Iris pigment epithelial cell (primary cell): ENCODE measurements at places on chromosomes 5 and 9.

- DNase-seq: no peak
Measured at GRCh38 chr9:82356871-82357270, 368.3 kb downstream of the SPATA31D1 start.

GRCh38 chr5:98807806-98808205 lies 34.3 kb downstream of the RGMB start:
- no peak for DNase-seq

DNA sequence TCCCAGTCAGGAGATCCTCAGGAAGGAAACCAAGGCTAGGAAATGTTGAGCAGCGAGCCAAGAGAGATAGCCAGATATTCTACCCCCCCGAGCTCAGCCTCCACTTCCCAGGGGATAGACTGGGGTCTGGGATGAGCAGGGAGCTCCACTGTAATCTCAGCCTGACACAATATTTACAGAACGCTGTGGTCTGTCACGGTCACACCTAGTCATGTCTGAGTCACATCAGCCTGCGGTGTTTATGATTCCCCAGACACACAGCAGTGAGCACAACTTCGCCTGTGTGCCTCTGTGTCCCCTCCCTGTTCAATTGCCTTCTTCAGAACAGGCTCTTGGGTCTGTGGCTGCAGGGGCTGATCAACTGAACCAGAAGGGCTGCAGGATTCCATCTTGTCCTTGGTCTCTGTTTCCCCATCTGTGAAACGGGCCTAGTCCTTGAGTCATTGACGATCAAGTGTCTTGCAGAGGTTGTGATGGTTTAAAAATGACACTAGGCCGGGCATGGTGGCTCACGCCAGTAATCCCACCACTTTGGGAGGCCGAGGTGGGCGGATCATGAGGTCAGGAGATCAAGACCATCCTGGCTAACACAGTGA lies 8.6 kb upstream of the PRRX2 start:
- peak; percentile 55 for DNase-seq

DNA sequence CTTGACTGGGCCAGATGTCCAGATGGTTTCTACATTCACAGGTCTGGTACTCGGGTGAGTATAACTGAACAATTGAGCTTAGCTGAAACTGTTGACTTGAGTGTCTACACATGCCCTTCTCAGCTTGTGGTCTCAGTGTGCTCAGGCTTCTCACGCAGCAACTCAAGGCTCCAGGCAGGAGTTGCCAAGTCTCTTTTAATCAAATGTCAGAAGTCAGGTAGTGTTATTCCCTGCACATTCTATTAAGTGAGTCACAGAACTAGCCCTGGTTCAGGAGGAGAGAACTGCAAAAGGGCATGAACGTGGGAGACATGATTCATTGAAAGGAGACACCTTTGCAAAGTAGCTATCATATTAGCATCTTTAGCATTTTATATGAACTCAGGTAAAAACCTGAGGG lies 199.3 kb upstream of the ACTBL2 start:
- DNase-seq: peak; percentile 78

DNA sequence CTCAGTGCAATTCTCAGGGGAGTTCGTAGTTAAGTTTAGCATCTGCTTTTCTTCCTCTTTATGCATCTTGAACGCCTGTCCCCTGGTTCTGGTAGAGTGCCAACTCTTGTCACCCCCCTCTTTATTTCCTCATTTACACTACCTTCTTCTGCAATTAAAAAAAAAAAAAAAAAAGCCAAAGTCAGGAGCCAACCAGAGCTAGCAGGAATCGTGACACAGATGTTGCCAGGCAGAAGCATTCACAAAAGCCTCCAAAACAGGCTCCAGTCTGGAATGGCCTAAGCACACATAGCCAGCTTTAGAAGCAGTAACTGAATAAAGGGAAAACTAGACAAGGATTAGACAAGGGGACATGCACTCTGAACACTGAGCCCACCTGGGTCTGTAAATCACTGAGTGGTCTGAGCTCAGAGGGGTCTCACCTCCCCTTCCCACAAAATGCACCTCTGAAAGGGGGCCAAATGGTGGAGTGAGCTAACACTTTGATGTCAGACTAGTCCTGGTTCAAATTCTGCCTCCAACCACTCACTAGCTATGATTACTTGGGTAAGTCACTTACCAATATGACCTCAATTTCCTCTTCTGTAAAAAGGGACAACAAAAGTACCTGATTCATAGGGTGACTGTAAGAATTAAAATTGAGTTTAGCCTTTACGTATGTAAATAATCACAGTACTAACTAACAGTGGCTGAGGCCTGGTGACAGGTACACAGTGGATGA lies 2.0 kb downstream of the CD74 start:
- DNase-seq: peak; percentile 71

DNA sequence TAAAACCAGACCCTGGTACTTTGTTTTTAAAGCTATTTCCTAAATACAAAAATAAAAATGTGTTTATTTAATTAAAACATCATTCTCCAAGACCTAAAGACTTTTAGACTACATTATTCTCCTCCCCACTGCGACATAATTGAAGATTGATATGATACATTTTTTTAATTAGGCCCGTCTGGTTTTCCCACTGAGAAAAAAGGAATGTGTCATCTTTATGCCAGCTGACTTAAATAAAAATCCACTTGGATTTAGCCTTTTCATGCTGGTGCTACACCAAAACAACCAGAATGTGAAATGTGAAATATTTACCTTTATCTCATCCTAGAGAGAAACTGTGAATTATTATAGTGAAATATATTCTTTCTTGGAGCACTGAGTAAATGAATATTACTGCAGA lies 155.5 kb upstream of the PPP1R2B start:
- no peak for DNase-seq

- DNase-seq: peak; percentile 40
Measured at GRCh38 chr9:76619640-76620039, 144.6 kb upstream of the PCA3 start.

DNA sequence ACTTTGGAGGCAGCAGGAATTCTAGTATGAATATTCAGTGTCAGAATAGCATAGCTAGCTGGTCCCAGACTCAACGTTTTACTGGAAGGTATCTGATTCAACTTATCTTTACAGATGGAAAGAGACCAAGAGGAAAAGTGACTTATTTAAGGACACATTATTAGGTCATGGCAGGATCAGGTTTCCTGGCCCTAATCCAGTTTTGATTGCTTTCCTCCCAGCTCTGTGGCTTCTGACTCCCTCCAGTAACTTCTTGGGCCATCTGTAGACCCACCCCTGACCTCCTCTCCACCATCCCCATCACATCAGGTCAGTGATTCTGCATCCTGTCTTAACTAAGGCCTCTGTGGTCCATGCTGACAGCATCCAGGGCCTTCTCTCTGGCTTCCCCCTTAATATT lies 38.4 kb downstream of the SH3TC2 start:
- peak; percentile 29 for DNase-seq

GRCh38 chr9:928363-929042 lies 48.0 kb upstream of the DMRT3 start:
- DNase-seq: no peak

DNA sequence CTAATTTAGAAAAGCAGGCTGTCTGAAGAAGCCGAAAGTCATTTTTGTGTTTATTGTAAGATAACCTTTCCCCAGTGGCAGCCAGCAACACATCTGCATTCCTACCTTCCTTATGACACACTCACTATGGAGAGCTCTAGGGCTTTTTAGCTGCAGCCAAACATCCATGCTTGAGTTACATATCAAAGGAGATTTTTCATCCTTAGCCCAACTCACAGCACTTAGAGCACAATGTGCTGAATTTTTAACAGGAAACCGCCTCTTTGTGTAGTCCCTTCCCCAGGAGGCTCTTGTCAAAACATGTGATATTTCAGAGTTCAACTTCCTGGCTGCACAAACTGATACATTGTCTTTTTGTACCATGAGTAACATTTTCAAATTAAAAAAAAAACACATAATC lies 379.2 kb downstream of the CTNND2 start:
- DNase-seq: no peak

DNA sequence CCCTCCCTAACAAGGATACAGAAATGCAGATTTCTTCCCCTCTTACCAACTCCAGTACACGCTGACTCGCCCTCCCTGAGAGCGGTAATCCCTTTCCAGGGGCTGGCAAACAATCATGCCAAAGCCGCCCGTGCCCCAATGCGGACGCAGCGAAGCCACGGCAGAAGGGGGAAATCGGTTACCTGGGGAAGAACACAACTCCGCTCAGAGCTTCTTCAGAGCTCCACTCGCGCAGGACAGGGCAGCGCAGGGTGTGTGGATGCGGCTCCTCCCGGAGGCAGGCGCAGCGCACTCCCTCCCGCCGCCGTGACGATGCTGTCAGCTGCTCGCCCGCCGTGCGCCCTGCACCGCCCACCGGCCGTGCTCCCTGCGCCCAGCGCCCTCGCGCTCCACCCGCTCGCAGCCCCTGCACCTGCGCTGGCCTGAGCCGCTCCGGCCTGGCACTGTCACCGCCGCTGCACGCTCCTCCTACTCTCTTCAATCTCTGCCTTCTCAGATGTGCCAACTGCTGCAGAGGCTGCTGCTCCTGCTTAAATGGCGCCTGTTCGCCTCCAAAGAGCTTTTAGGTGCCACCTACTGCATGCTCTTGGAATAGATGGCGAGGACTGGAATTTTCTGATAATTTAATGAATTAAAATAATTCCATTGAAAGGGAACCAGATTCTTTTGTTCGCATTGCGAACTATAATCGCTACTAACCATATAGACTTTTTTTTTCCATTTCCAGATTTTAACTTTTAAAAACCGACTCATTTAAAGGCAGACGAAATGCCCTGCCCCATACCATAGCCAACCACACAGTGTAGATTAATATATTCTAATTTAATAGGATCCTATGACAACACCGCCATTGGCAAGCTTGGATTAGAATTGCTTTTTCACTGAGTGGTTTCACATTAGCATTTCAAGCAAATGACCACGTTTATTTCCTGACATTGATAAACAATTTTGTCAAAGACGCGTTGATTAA lies at the start of gene DIRAS2:
DIRAS2 (minus strand) TSS at position 255 of the 970 bp plus-strand sequence. CDS start 28,997 bp downstream, outside the sequence.
- DNase-seq: peak; percentile 50

GRCh38 chr5:149011084-149011483 lies 51.8 kb downstream of the SH3TC2 start:
- DNase-seq: no peak

- no peak for DNase-seq
Measured at GRCh38 chr9:2321523-2322148, 300.0 kb upstream of the VLDLR start.

DNA sequence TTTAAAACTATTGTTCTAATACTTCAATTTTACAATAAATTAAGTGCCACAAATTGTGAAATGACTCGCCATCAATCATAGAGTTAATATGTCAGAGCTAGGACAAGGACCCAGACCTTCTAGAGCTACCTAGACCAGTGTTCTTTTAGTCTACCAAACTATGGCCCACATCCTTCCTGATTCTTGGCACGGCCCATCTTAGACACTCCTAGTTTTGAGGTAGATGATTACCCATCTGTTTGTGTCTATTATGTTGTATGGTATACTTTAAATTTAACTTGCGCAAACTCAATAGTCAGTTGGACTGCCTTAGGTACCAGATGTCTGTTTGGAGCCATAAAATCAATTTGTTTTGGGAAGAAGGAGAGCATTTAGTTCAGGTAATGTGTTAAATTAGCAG lies 17.5 kb downstream of the CDC26 start:
- DNase-seq: no peak

DNA sequence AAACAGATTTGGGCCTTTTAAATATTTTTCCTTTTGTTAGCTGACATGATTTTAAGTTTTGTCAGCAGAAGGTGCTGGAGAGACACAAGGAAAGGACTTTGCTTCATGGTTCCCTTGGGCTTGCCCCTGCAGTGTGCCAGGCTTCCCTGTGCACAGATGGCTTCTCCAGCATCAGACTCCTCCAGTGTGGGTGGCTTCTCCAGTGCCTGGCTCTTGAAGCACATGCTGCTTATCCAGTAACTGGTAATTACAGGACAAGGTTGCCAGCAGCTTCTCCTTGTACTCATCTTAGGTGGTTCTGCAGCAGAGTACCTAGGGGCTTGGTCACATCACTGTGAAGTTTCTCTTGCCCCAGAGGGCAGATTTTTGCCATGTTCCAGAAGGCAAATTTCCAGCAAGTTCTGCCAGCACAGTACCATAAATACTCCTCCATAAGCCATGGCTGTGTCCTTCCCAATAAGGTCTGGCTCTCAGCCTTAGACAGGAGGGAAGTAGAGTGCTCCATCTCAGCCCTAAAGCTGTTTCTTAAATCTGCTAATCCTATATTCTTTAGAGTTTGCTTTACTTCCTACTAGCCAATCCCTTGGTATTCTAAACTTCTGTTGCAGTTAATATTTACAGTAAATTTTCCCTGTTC lies 62.4 kb downstream of the PJA2 start:
- no peak for DNase-seq

DNA sequence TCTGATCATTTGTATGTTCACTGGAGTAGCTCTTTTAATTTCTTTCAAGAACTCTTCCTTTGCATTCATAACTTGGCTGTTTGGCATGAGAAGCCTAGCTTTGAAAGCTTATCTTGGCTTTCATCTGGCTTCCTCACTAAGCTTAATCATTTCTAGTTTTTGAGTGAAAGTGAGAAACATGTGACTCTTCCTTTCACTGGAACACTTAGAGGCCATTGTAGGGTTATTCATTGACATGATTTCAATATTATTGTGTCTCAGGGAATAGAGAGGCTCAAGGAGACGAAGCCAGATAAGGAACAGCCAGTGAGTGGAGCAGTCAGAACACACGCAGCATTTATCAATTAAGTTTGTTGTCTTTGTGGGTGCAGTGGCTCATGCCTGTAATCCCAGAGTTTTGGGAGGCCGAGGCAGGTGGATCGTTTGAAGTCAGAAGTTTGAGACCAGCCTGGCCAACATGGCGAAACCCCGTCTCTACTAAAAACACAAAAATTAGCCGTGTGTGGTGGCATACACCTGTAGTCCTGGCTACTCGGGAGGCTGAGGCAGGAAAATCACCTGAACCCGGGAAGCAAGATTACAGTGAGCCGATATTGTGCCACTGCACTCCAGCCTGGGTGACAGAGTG lies 98.3 kb downstream of the UGCG start:
- DNase-seq: peak; percentile 51

DNA sequence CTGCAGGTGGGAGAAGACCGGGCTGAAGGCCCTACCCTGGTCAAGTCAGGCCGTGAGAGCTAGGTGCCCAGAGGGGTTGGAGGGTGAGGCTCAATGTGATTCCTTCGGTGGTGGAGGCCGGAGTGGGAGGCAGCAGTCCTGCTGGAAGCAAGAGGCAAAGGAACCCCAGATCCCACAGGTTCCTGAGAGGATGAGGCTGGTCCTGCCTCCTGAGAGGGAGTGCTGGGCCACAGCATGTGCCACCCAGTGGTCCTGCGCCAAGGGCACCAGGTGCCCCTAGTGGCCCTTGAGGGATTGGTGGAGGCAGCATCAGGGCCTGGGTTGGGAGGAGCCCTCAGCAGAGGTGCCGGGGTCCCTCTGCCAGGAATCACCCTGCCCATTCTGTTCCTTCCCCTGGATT lies 59.1 kb downstream of the BARX1 start:
- no peak for DNase-seq

- peak; percentile 92 for DNase-seq
Measured at GRCh38 chr9:78592811-78593210, 295.9 kb downstream of the PSAT1 start.

GRCh38 chr5:160792281-160792680 lies 59.7 kb downstream of the ATP10B start:
- DNase-seq: no peak

- DNase-seq: peak; percentile 52
Measured at GRCh38 chr9:129486756-129487657, 133.9 kb downstream of the C9orf50 start.
